ENCODE measurements at places on chromosomes 13 and 19. TPM values are rescaled to one million over a fixed set of nuclear protein-coding genes. Genes with fewer than 3 reads are reported as not detected.

GRCh38 chr13:43880214-43880855, 631 bp downstream of the LACC1 start:
- H3K4me1 ChIP-seq, result peaks cover 36% of the 10 kb centered on the region
- no peaks in the 10 kb centered on the region for H3K36me3 ChIP-seq

DNA sequence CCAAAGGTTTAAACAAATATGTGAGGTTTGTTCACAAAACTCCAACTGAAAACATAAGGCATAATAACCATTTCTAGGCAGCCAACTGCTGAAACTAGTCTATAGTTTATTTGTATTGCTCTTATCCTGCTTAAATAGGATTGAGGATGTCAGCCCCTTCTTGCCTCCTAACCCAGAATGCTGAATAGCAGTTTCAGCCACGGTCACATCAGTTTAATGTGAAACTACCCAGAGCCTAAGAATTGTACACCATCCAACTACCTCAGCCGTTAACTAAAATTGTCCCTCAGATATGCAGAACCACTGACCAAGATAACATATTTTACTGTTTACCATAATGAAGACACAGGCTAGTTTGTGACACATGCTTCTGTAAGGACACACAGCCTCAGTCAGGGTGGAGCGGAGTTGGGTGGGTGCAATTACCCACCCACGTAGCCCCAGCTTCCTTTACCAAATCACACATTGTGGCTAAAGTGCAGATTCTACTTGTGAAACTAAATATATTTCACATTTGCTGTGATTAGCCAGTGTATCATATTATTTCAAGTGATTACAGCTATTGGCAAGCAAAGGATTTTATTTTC, 259.9 kb downstream of the EFNB2 start:
- H3K4me1 ChIP-seq, result peaks cover 24% of the 10 kb centered on the region
- no peaks in the 10 kb centered on the region for H3K27me3 ChIP-seq
- H3K36me3 ChIP-seq, result no peaks in the 10 kb centered on the region
- no peak overlapping the region for H3K4me3 ChIP-seq
- no peak for DNase-seq
- H3K27ac ChIP-seq, result no peak overlapping the region

The ZNF333 gene
- total RNA-seq, result 19.1 TPM

- H3K4me1 ChIP-seq, result peaks cover 36% of the 10 kb centered on the region
- peak overlapping the region; percentile 58 for H3K27ac ChIP-seq
- no peak for DNase-seq
- peaks cover 10% of the 10 kb centered on the region for H3K36me3 ChIP-seq
- no peaks in the 10 kb centered on the region for H3K27me3 ChIP-seq
- H3K4me3 ChIP-seq, result peak overlapping the region; percentile 79
These were observed 27.9 kb upstream of the NDUFS7 start for GRCh38 chr19:1355568-1356507.

- no peaks in the 10 kb centered on the region for H3K4me1 ChIP-seq
- no peaks in the 10 kb centered on the region for H3K36me3 ChIP-seq
- peaks cover 14% of the 10 kb centered on the region for H3K27me3 ChIP-seq
- H3K27ac ChIP-seq, result no peak overlapping the region
These were observed 37.3 kb upstream of the PEPD start for GRCh38 chr19:33558856-33559255.

- H3K4me1 ChIP-seq, result peaks cover 10% of the 10 kb centered on the region
- no peak overlapping the region for H3K4me3 ChIP-seq
- no peak for DNase-seq
- peaks cover 2% of the 10 kb centered on the region for H3K36me3 ChIP-seq
- no peaks in the 10 kb centered on the region for H3K27me3 ChIP-seq
These were observed 268.2 kb upstream of the MAB21L1 start for GRCh38 chr13:35744566-35745178.

DNA sequence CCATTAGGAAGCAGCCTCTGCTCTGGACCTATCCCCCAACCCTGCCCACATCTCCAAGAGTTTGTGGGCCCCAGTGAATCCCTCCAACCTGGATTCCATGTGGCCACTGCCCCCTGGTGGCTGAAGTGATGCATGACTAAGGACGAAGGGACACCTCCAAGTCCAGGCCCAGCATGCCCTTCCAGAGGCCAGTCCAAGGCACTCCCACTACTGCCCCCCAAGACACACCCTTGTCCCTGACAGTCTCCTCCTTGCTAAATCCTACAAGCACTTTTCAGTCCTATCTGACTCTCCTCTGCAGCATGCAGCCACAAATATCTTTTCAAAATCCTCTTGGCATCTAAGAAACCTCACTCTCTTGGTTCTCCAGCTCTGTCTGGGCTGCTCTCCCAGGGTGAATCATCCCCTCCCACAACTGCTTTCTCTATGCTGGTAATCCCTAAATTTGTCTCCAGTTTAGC, 33.0 kb downstream of the DEDD2 start:
- H3K27ac ChIP-seq, result peak overlapping the region; percentile 70
- DNase-seq, result no peak
- peaks cover 7% of the 10 kb centered on the region for H3K4me1 ChIP-seq
- peaks cover 25% of the 10 kb centered on the region for H3K27me3 ChIP-seq

- peak; percentile 57 for DNase-seq
- no peak overlapping the region for H3K27ac ChIP-seq
- H3K27me3 ChIP-seq, result no peaks in the 10 kb centered on the region
These were observed 46.2 kb downstream of the KLF2 start for GRCh38 chr19:16370641-16371391.

The HPN gene
- not detected for total RNA-seq

The RPL13A gene
- 1,771 TPM for total RNA-seq

GRCh38 chr13:105660561-105660960, 874.9 kb downstream of the EFNB2 start:
- no peak for DNase-seq
- peaks cover 16% of the 10 kb centered on the region for H3K4me1 ChIP-seq
- H3K27ac ChIP-seq, result no peak overlapping the region
- H3K36me3 ChIP-seq, result no peaks in the 10 kb centered on the region

The PDX1 gene
- not detected for total RNA-seq

The SLC8A2 gene
- total RNA-seq, result 0.31 TPM

The ZNF528 gene
- 3.2 TPM for total RNA-seq

The SLC7A9 gene
- total RNA-seq, result 0.35 TPM

- no peak overlapping the region for H3K27ac ChIP-seq
- peaks cover 22% of the 10 kb centered on the region for H3K4me1 ChIP-seq
- no peak for DNase-seq
- no peak overlapping the region for H3K4me3 ChIP-seq
- peaks cover 5% of the 10 kb centered on the region for H3K27me3 ChIP-seq
These were observed 2.8 kb upstream of the ZNF181 start for GRCh38 chr19:34731019-34731829.

The SIGLEC7 gene
- not detected for total RNA-seq

DNA sequence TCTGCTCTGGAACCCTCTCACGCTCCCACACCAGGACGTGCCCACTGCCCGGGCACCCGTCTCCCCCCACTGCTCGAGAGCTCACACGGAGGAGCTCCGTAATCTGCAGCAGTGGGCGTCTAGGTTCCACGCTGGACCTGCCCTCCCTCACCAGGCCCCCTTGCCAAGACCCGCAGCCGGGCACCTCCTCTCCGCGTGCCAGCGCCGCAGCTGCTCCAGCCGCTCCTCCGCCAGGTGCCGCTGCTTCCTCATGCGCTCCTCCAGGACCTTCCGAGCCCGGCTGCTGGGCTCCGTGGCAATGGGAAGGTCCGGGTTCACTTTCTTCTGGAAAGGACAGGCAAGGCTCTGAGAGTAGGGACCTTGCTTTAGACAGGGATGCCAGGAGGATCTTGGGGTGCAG, 35.0 kb upstream of the MATK start:
- no peak overlapping the region for H3K4me3 ChIP-seq
- H3K4me1 ChIP-seq, result peaks cover 5% of the 10 kb centered on the region
- H3K36me3 ChIP-seq, result no peaks in the 10 kb centered on the region
- no peak overlapping the region for H3K27ac ChIP-seq
- peaks cover 22% of the 10 kb centered on the region for H3K27me3 ChIP-seq

The ATP4B gene
- not detected for total RNA-seq

The ZSCAN18 gene
- total RNA-seq, result 39.4 TPM

GRCh38 chr19:47663435-47663910, 49.7 kb upstream of the EHD2 start:
- H3K27ac ChIP-seq, result peak overlapping the region; percentile 96
- no peaks in the 10 kb centered on the region for H3K36me3 ChIP-seq
- H3K4me1 ChIP-seq, result peaks cover 50% of the 10 kb centered on the region
- DNase-seq, result no peak

- H3K4me3 ChIP-seq, result no peak overlapping the region
- peaks cover 21% of the 10 kb centered on the region for H3K27me3 ChIP-seq
- H3K27ac ChIP-seq, result no peak overlapping the region
- H3K36me3 ChIP-seq, result no peaks in the 10 kb centered on the region
These were observed 4.2 kb upstream of the CERS4 start for GRCh38 chr19:8204961-8205360.

GRCh38 chr13:31930490-31930889, 101.1 kb upstream of the FRY start:
- DNase-seq, result no peak
- no peak overlapping the region for H3K27ac ChIP-seq
- H3K36me3 ChIP-seq, result no peaks in the 10 kb centered on the region
- H3K4me1 ChIP-seq, result peaks cover 4% of the 10 kb centered on the region
- H3K27me3 ChIP-seq, result no peaks in the 10 kb centered on the region

GRCh38 chr19:4096049-4096892, 27.7 kb downstream of the MAP2K2 start:
- H3K27me3 ChIP-seq, result no peaks in the 10 kb centered on the region
- no peak overlapping the region for H3K4me3 ChIP-seq
- no peak overlapping the region for H3K27ac ChIP-seq
- no peaks in the 10 kb centered on the region for H3K4me1 ChIP-seq

DNA sequence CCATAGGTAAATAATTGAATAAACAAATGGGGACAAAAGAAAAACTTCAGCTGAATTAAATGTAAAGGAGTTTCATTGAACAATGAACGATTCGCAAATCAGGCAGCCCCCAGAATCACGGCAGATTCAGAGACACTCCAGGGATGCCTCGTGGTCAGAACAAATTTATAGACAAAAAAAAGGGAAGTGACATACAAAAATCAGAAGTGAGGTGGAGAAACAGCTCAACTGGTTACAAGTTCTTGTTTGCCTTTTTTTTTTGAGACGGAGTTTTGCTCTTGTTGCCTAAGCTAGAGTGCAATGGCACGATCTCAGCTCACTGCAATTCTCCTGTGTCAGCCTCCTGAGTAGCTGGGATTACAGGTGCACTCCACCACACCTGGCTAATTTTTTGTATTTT, 5.7 kb downstream of the ZNF566 start:
- no peak for DNase-seq
- no peaks in the 10 kb centered on the region for H3K27me3 ChIP-seq
- no peak overlapping the region for H3K4me3 ChIP-seq
- H3K36me3 ChIP-seq, result peaks cover 14% of the 10 kb centered on the region

DNA sequence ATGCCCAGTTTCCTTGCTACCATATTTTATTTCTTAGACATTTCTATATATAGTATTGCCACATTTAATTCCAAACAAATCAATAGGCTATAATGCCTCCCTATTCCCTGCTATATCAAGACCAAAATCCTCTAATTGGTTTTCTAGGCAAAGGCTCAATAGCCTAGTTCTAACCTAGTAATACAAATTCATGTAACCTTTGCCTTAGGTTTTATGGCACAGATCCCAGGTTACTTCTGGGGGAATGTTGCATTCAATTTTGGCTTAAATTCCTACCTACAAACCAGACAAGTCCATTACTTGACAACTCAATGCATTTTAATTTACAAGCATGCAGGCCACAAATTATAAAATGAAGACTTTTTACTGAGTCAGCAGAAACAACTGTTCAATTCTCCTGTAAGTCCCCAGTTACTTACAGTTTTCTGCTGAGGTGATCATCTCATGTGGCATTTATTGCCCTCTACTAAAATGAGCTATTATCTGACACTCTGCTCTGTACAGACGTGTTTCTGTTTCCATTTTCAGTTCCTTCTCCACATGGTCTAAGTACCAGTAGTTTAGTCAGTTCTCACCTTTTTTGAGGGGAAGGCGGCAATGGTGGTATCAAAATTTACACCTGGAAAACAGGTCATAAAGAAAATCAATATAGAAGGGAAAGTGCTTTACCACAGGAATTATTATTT, 11.7 kb downstream of the KCNRG start:
- peaks cover 5% of the 10 kb centered on the region for H3K36me3 ChIP-seq
- no peaks in the 10 kb centered on the region for H3K27me3 ChIP-seq
- H3K27ac ChIP-seq, result no peak overlapping the region
- peaks cover 17% of the 10 kb centered on the region for H3K4me1 ChIP-seq

DNA sequence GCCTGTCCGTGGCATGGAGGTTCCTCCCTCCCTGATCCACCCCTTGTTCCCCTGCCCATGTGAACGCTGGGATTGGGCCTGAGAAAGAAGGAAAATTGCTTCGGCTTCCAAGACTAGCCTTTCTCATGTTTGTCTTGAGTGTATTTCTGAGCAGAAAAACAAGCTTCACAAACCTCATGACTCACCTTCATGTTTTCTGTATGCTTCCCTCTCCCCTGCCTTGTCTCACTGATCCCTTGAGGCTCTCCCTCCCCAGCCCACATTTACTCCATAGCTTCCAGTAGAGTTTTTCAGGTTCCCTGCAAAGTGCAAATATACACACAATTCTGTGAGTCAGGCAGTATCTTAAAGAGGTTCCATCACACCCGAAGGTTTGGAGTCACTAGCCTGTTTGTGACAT, 572.4 kb downstream of the UQCRFS1 start:
- H3K36me3 ChIP-seq, result no peaks in the 10 kb centered on the region
- H3K4me3 ChIP-seq, result no peak overlapping the region
- DNase-seq, result no peak
- no peak overlapping the region for H3K27ac ChIP-seq
- H3K4me1 ChIP-seq, result peaks cover 2% of the 10 kb centered on the region

DNA sequence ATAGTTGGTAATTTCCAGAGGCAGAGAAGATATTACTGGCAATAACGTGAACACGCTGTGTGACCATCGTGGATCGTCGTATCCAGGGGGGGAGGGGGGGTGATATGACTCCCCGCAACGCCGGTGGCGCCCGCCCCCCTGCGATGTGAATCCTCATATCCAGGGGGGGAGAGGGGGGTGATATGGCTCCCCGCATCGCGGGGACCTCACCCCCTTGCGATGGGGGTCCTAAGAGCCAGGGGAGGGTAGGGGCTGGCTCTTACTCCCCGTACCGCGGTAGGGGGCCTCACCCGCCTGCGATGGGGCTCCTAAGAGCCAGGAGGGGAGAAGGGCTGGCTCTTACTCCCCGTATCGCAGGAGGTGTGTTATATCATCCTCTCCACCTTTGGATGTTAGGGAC, 31.3 kb upstream of the RGCC start:
- H3K4me1 ChIP-seq, result peaks cover 4% of the 10 kb centered on the region
- no peak overlapping the region for H3K4me3 ChIP-seq

DNA sequence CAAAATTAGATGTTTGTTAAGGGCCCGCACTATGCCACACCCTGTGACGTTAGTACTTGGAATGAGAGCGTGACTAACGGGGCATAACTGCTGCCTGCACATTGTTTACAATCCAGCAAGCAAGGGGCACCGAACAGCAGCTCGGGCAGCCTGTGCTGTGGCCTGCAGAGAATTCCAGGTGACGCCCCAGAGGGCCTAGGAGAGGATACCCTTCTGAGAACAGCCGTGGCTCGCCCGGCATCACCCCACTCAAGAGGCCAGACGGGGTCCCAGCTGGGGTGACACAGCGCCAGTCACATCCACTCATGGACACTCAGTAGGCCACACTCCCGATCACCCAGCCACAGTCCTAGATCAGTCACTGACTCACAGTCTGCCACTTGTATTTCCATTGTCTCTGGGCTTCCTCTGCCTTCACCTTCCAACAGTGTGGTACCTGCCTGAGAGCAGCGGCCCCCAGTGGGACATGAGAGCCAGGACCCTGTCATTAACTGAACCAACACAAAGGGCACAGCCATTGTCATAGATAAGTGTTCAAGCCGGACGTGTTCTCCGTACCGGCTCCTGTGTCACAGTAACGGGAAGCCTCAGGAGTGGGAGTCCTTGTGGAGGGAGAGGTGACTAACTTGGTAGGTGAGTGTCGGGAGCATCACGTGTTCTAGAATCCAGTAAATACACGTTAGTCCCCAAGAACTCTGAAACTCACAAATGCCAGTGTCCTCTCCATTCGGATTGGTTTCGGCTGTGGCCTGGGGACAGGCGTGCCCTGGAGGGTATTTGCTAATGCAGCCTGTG, 7.5 kb downstream of the ZNF331 start:
- no peaks in the 10 kb centered on the region for H3K27me3 ChIP-seq
- no peaks in the 10 kb centered on the region for H3K36me3 ChIP-seq
- H3K27ac ChIP-seq, result peak overlapping the region; percentile 52
- DNase-seq, result no peak
